CD4-positive, alpha-beta T cell (primary cell): ENCODE measurements at places on chromosomes 12 and 14. TPM values are rescaled to one million over a fixed set of nuclear protein-coding genes. Genes with fewer than 3 reads are reported as not detected.

DYRK4 gene
- 7.2 TPM for total RNA-seq

- H3K4me1 ChIP-seq = peaks cover 13% of the 10 kb centered on the region
- no peaks in the 10 kb centered on the region for H3K27me3 ChIP-seq
- no peak overlapping the region for H3K27ac ChIP-seq
- H3K4me3 ChIP-seq = no peak overlapping the region
- H3K36me3 ChIP-seq = no peaks in the 10 kb centered on the region
- DNase-seq = no peak
Measured at GRCh38 chr12:131622422-131622955, 88.4 kb upstream of the SFSWAP start.

GRCh38 chr12:19957308-19958125 lies 410.8 kb upstream of the PDE3A start:
- no peak overlapping the region for H3K27ac ChIP-seq
- no peak overlapping the region for H3K4me3 ChIP-seq
- H3K36me3 ChIP-seq = no peaks in the 10 kb centered on the region
- H3K4me1 ChIP-seq = no peaks in the 10 kb centered on the region
- no peaks in the 10 kb centered on the region for H3K27me3 ChIP-seq

IFNG-AS1 gene
- 1.1 TPM for total RNA-seq

DNA sequence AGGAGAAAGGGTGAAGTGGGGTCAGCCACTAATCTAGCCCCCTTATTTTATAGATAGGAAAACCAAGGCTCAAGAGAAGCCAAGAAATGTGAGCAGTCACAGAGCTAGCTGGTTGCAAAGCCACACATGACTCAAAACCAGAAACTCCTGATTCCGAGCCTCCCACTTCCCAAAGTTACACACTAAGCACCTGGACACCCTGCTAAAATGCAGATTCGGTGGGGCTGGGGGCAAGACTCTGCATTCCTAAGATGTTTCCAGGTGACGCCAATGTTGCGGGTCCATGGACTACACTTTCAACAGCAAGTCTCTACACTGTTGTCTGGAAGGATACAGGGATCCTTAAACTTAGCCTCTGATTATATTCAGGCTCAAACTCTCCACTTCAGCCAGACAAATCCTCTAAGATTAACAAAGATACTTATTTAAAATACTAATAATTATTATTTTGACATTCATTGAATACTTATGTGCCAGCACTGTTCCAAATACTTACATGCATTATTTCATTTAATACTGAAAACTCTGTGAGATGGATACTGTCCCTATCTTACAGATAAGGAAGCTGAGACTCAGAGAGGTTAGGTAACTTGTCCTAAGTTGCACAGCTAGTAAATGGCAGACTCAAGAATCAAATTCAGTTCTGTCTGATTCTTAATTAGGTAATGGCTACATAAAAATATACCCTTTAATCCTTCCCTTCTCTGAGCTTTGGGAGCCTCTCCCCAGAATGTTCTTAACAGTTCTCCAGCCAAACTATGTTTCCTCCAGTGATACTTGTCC lies 81.4 kb downstream of the CRACR2A start:
- no peak for DNase-seq
- H3K27me3 ChIP-seq = no peaks in the 10 kb centered on the region
- H3K36me3 ChIP-seq = peaks cover 88% of the 10 kb centered on the region

GPR65 gene
- total RNA-seq = 10.5 TPM

DNA sequence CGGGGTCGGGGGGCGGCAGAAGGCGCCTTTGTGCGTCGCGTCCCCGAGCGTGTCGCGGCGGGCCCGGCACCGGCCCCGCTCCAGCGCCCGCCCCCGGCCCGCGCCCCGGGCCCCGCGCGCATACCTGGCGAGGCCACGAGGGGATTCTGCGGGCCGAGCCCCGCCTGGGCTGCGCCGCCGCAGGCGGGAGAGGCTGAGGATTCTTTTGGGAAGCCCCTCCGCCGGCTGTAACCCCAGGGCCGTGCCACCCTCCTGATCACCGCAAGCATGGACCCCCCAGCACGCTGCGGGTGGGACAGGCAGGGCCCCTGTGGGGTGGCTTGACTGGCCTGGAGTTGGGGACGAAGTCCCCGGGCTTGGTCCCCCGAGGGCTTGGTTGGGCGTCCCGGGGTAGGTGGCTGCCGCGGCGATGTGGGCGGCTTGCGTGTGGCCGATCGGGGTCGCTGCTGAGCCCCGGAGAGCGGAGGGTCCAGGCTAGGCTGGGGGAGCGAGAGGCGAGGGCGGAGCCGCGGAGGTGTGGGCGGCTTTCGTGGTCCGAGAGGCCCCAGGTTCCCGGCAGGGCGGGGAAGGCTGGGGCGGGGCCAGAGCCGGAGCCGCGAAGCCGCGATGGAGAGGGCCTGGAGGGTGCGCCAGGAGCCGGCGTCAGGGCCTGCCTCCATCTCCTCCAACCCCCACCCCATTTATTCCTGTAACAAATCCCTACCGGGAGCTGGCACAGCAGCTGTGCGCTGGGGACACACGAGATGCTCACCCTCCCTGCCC lies 28.4 kb upstream of the GPR132 start:
- no peaks in the 10 kb centered on the region for H3K27me3 ChIP-seq
- peak overlapping the region; percentile 77 for H3K27ac ChIP-seq
- H3K36me3 ChIP-seq = no peaks in the 10 kb centered on the region
- DNase-seq = peak; percentile 67
- peaks cover 35% of the 10 kb centered on the region for H3K4me1 ChIP-seq

OAS2 gene
- 16.2 TPM for total RNA-seq

GRCh38 chr14:75654127-75654732 lies 6.4 kb downstream of the ERG28 start:
- no peaks in the 10 kb centered on the region for H3K27me3 ChIP-seq
- DNase-seq = peak; percentile 86
- peaks cover 2% of the 10 kb centered on the region for H3K4me1 ChIP-seq
- H3K4me3 ChIP-seq = no peak overlapping the region
- no peak overlapping the region for H3K27ac ChIP-seq
- H3K36me3 ChIP-seq = peaks cover 82% of the 10 kb centered on the region

DNA sequence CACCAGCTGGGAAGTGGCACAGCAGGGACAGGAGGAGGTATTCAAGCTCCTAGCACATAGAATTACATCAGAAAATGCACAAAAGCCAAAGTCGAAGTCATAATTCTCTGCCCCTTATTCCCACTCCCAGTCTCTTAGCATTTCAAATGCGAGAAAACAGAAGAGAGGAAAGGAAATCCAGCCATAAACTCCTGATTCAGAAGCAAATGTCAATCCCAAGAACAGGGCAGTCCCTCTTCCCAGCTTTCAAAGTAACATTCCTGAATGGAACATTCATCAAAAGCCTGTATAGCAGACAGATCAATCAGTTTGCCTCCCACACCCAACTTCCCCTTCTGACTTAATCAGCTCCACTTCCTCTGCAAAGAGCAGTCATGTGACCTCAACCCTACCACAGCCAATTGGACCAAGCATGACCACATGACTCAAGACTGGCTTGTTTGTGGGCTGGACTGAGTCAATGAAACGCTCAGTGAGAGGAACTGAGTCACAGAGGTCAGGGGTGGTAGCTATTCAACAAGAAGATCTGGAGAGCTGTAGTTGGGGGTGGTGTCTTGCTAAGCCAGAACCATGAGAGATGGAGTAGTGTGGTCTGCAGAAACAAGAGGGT lies 41.4 kb upstream of the TUNAR start:
- H3K27me3 ChIP-seq = peaks cover 5% of the 10 kb centered on the region
- H3K4me1 ChIP-seq = no peaks in the 10 kb centered on the region
- H3K36me3 ChIP-seq = no peaks in the 10 kb centered on the region
- no peak overlapping the region for H3K4me3 ChIP-seq
- no peak overlapping the region for H3K27ac ChIP-seq

TMEM116 gene
- 12.7 TPM for total RNA-seq

- H3K27me3 ChIP-seq = no peaks in the 10 kb centered on the region
- H3K36me3 ChIP-seq = peaks cover 16% of the 10 kb centered on the region
- H3K27ac ChIP-seq = no peak overlapping the region
- no peak overlapping the region for H3K4me3 ChIP-seq
Measured at GRCh38 chr12:57332646-57333312, 81.8 kb upstream of the STAC3 start.

- no peak for DNase-seq
- H3K36me3 ChIP-seq = no peaks in the 10 kb centered on the region
- no peaks in the 10 kb centered on the region for H3K27me3 ChIP-seq
Measured at GRCh38 chr12:92292016-92292415, 146.4 kb upstream of the BTG1 start.

CLEC6A gene
- total RNA-seq = not detected

DNA sequence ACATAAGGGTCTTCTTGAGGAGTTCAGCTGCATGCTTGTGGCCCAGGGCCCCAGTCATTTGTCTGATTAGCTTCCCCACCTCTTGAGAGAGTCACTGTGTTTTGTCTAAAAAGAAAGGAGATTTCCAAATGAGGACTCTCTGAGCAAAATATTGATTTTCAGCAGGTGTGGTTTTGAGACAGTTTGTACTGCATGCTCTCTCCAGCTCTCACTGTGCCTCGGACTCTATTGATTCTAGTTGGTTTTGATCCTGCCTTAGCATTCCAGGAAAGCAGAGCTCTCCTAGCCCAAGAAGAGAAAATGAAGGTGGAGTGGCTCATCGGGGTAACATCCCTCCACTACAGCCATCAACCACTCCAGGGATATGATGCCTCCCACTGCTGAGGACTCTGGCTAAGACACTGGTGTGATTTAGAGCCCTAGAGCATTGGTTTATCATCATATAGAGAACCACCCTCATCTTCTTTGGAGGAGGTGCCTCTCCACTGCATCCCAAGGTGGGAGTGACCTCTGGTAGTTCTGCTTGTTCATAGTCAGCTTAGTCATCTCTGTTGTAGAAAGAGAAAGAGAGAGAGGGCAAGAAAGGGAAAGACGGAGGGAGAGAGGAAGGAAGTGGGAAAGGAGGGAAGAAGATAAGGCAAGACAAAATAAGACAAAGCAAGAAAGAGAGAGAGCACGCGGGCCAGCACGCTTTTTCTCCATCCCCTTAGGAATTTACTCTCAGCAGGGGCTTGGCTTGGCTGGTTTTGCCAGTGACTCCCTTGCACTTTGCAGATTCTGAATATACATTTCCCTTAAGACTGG lies 365.6 kb downstream of the DPF3 start:
- H3K27ac ChIP-seq = no peak overlapping the region
- DNase-seq = no peak
- H3K4me3 ChIP-seq = no peak overlapping the region
- no peaks in the 10 kb centered on the region for H3K36me3 ChIP-seq

GLS2 gene
- total RNA-seq = 2.2 TPM

GRCh38 chr12:69886715-69887114 lies 61.7 kb downstream of the MYRFL start:
- no peak overlapping the region for H3K27ac ChIP-seq
- no peaks in the 10 kb centered on the region for H3K4me1 ChIP-seq
- no peak for DNase-seq
- H3K27me3 ChIP-seq = peaks cover 4% of the 10 kb centered on the region

GRCh38 chr12:131990066-131990979 lies 40.6 kb downstream of the EP400 start:
- no peak overlapping the region for H3K4me3 ChIP-seq
- no peak for DNase-seq
- no peak overlapping the region for H3K27ac ChIP-seq
- H3K36me3 ChIP-seq = peaks cover 91% of the 10 kb centered on the region
- no peaks in the 10 kb centered on the region for H3K27me3 ChIP-seq

DNA sequence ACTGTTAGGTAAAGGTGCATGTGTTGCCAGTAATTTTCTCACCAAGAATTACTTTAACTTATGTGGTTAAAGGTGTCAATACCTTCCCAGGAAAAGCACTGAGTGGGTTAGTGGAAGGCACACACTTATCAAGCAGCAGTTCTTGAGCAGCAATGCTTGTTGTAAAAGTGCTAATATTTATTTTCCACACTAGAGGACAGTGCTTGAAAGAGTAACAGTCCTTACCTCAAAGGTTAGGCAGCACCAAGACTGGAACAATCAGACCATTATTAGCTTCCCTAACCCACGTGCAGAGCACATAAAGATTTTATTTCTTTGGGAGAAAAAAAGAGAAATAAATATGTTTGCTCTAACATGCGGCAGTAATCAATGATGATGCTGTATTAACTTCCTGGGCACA lies 48.8 kb upstream of the KRR1 start:
- H3K36me3 ChIP-seq = no peaks in the 10 kb centered on the region
- H3K4me3 ChIP-seq = no peak overlapping the region
- no peaks in the 10 kb centered on the region for H3K4me1 ChIP-seq
- no peak overlapping the region for H3K27ac ChIP-seq
- no peak for DNase-seq

OSGEP gene
- 49.2 TPM for total RNA-seq

MYH7 gene
- total RNA-seq = not detected

ERBB3 gene
- 0.22 TPM for total RNA-seq

KIF26A gene
- total RNA-seq = 0.31 TPM

GRCh38 chr14:64208261-64208660 lies 85.9 kb downstream of the ESR2 start:
- H3K36me3 ChIP-seq = peaks cover 70% of the 10 kb centered on the region
- H3K4me3 ChIP-seq = no peak overlapping the region
- DNase-seq = no peak
- no peak overlapping the region for H3K27ac ChIP-seq

- H3K27me3 ChIP-seq = no peaks in the 10 kb centered on the region
- no peak for DNase-seq
- no peaks in the 10 kb centered on the region for H3K4me1 ChIP-seq
- H3K4me3 ChIP-seq = no peak overlapping the region
- no peaks in the 10 kb centered on the region for H3K36me3 ChIP-seq
Measured at GRCh38 chr14:22159957-22160356, 429.1 kb downstream of the DAD1 start.

GPX2 gene
- not detected for total RNA-seq

GRCh38 chr12:106251631-106252455 lies 4.0 kb upstream of the CKAP4 start:
- H3K36me3 ChIP-seq = no peaks in the 10 kb centered on the region
- no peak overlapping the region for H3K27ac ChIP-seq
- peaks cover 19% of the 10 kb centered on the region for H3K4me1 ChIP-seq
- H3K4me3 ChIP-seq = no peak overlapping the region
- H3K27me3 ChIP-seq = no peaks in the 10 kb centered on the region

DNA sequence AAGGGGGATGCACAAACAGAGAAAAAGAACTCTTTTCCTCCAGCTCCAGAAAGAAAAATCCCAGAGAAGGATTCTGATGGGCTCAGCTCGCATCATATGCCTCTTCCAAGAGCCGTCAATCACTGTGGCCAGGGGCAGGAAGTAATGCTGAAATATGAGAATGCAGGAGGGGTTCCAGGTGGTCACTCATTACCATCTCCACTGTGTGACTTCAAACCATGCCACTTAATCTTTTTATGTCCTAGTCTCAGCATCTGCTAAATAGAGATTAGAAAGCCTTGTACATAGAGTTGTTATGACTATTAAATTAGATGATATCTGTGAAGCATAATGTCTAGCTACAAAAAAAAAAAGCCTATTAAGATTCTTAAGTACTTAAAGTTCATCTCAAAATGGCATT lies 65.6 kb upstream of the FICD start:
- H3K36me3 ChIP-seq = no peaks in the 10 kb centered on the region
- no peak overlapping the region for H3K4me3 ChIP-seq
- H3K27ac ChIP-seq = no peak overlapping the region
- no peaks in the 10 kb centered on the region for H3K4me1 ChIP-seq
- H3K27me3 ChIP-seq = peaks cover 5% of the 10 kb centered on the region

OTUB2 gene
- total RNA-seq = not detected
